ENCODE measurements at places on chromosomes 12 and 14. TPM values are rescaled to one million over a fixed set of nuclear protein-coding genes. Genes with fewer than 3 reads are reported as not detected.

DNA sequence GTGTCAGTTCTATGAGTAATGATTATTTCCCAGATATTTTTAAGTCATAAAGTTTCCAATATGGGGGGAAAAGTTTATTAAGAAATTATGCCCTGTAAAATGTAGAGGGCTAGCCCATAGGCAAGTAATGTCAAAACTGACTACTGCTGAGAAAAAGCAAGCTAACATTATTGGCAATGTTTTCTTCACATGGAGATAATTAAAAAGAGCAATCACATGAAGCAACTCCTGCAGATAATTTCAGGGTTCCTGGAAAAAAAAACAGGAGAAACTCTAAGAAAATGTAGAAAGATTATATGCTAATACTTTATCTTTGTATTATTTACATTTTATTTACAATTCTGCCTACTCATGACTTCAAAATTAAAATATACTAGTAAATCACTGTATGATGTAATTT is 39.8 kb downstream of the PPP1R12A start:
- DNase-seq: no peak

ASB2 gene
- polyA plus RNA-seq: 1.6 TPM

DNA sequence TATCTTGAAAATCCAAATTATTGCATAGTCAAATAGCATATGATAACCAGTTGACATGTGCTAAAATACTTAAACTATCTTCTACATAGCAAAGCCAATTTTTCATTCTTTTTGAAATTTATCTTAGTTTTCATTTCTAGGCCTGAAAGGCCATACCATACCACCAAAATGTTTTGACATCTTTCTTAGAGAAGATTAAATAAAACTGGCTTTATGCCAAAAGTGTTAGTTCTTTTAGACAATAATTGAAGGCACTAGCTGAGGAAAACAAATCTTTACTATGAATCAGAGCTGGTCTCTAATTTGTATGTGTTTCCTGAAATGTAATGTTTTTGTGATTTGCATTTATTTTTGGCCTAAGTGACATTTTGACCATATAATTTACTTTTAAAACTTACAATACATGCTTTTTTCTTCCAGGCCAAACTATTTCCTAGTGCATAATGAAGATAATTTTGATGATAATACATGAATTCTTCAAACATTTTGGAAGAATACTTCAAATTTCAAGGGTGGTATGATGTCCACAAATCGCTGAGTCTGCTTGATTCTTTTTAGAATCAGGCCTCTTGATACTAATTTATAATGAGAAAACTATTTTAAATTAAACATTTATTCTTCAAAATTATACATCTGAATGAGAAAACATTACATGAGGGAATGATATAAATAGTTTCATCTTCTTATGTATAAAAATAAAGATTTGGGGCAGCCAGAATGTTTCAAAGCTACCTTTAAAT is 6.5 kb upstream of the KCNMB4 start:
- no peak for DNase-seq

- no peak for DNase-seq
Observed at GRCh38 chr12:126182619-126183236, 1117.5 kb downstream of the AACS start.

GRCh38 chr12:15679151-15679550 is 110.0 kb downstream of the EPS8 start:
- DNase-seq: no peak

GRCh38 chr12:25347716-25348592 is 97.2 kb upstream of the KRAS start:
- no peak for DNase-seq

DNA sequence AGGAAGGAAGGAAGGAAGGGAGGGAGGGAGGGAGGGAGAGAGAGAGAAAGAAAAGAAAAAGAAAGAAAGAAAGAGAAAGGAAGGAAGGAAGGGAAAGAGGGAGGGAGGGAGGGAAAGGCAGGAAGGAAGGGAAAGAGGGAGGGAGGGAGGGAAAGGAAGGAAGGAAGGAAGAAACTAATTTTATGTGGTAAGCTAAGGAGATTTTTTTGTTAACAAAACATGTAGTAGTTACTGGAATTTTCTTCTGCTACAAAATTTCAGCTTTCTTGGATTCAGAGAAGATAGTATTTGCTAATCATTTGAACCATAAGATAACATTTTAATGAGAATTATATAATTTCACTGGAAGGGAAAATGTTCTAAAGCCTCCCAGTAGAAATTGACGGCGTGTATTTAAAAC is 437.8 kb upstream of the DCN start:
- no peak for DNase-seq

P2RX2 gene
- not detected for polyA plus RNA-seq

GRCh38 chr14:68598621-68599447 is 194.0 kb downstream of the ZFP36L1 start:
- DNase-seq: peak; percentile 86

DNA sequence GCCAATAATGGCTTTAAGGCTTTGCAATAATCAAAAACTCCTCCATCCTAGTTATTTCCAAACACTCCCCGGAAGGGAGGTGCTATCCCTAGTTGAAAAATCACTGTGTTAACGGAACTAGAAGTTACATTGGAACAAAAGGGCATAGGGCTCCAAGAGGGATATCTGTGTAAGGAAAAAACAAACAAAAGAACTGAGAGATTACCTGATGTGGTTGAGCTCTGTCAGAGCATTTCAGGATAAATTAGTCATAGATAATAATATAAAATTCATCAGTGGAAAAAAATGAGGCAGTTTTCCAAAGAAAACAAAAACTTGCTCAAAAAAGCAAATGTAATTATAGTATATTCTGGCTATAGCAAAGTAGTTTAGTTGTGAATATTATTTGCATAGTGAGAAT is 27.4 kb upstream of the PAPLN start:
- no peak for DNase-seq

DNA sequence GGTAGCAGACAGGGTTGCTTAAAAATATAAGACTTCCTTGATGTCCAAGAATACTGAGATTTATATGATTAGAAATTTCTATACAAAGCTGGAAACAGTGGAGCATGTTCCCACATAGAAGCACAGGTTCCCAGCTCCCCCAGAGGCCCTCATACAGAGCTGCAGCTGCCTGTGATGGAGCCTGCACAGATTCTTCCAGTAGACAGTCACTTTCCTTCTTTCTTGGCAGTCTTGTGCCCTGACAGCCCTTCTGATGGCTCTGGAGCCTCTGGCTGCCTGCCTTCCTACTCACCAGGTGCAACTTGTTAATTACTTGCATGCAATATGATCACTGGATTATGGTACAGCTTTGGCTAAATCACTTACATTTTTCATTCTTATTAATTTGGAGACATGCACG is 44.4 kb downstream of the BICD1 start:
- DNase-seq: no peak

EML5 gene
- 3.0 TPM for polyA plus RNA-seq

DNA sequence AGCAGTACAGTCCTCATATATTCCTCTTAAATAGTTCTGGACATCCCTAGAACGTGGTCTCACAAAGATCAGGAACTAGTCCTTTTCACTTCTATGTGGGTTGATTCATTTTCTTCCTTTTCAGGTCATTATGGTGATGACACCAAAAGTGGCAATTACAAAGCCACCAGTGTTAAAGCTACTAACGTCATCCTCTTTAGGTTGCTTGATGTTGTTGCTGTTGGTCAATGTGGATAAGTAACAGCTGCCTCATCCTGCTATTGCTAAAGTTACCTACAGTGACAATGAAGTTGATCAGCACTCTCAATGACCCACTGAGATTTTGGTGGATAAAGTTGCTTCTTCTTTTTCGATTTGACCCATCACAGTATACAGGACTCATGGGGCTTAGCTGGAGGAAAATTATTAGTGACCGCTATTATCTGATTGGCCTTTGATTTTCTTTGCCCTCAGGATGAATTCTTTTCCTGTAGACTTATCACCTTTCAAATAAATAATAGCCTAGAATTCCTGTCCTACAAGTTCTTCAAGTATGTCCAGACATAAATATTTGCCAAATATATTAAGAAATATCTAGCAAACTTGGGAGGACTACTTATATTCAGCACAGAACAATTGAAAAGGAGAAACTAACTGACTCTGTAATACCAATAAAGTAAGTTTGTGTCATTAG is 54.0 kb upstream of the ATP2B1 start:
- no peak for DNase-seq

ARMH4 gene
- 6.4 TPM for polyA plus RNA-seq

GRCh38 chr12:117875744-117876435 is 92.9 kb downstream of the KSR2 start:
- no peak for DNase-seq

SERPINA12 gene
- not detected for polyA plus RNA-seq

ST8SIA1 gene
- 0.26 TPM for polyA plus RNA-seq

GRCh38 chr14:71331403-71331802 is 424.1 kb downstream of the PCNX1 start:
- DNase-seq: no peak

- no peak for DNase-seq
Observed at GRCh38 chr12:98772818-98773217, 127.7 kb downstream of the APAF1 start.

DNA sequence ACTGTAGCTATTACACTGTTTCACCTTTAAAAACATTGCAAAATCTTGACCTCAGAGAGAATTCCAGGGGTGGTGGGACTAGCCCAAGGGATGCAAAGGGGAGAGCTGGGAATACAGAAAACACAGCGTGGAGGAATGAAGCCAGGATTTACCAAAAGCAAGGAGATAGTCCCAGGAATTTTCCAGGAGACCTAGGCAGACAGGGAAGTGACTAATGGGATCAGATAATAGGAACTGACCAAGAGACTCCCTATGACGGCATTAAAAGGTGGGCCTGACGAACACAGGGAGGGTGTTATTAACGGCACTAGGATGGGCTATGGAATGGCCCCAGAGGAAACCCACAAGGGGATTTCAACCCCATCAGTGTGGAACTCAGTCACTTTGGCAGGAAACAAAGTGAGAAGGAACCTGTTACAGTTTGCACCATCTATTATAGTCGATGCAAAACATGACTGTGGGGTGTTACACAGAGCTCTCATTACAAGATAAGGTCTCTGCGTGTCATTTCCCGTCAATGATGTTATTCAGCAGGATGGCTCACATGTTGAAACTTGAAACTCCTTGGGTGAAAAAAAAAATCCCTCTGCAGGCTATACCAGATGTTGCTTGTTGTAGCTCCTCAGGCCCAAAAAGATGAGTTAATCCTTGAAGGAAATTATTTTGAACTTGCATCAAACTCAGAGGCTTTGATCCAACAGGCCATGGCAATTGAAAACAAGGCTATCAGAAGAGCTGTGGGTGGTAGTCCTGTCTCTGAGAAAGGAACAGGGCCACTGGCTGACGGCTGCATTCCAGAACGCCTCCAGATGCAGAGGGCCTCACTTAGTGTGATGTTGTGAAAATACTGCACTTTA is 58.7 kb downstream of the DRAM1 start:
- DNase-seq: peak; percentile 93

- DNase-seq: no peak
Observed at GRCh38 chr14:78746086-78746595, 576.0 kb downstream of the NRXN3 start.

GRCh38 chr12:62537551-62537950 is 70.9 kb downstream of the MON2 start:
- DNase-seq: peak; percentile 20

GRCh38 chr12:50024805-50025186 is 498 bp downstream of the RACGAP1 start:
- DNase-seq: no peak

- no peak for DNase-seq
Observed at GRCh38 chr12:45833401-45833800, 103.9 kb downstream of the ARID2 start.

GRCh38 chr14:19729359-19729758 is 14.0 kb upstream of the OR4Q3 start:
- DNase-seq: no peak

CLEC1B gene
- not detected for polyA plus RNA-seq

- no peak for DNase-seq
Observed at GRCh38 chr14:63432228-63432627, 110.9 kb downstream of the PPP2R5E start.

DNA sequence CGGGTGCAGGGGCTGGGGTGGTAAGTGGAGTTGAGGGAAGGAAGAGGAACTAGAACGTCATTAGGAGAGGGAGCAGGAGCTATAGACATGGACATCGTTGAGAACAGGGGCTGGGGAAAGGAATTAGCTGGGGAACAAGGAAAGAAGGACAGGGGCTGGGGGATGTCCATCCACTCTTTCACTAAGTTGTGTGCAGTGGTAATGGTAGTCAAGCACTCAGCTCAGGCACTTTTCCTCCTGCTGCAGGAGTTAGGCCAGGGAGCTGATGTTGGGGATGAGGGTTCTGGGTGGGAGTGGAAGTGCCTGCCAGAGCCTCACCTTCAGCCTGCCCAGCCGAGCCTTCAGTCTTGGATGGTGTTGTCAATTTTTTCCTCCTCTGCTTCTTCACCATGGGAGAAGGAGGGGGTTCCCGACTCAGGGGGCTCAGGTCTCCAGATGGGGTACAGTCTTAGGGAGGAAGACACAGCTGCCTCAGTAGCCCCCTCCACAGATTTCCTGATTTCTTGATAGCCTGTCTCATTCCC is 9.2 kb downstream of the AGAP2 start:
- DNase-seq: no peak

GRCh38 chr12:25372002-25372401 is 121.3 kb upstream of the KRAS start:
- no peak for DNase-seq

- peak; percentile 6 for DNase-seq
Observed at GRCh38 chr12:442235-442884, 17.4 kb upstream of the B4GALNT3 start.

DNA sequence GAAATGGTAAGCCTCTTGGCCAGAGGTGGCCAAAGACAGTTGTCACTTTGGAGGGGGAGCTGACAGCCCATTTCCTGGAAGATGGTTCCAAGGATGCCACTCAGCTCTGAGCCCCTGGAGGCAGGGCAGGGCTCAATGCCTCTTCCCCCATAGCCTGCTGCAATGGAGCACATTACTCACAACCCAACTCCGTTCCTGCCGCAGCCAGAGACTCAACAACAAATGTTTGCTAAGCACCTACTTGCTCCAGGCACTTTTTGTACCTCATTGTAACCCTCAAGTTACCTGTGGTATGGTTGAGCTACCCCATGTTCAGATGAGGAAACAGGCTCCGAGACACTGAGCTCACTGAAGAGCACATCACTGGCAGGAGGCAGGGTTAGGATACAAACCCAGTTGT is 19.5 kb downstream of the IRF2BPL start:
- DNase-seq: no peak

DNA sequence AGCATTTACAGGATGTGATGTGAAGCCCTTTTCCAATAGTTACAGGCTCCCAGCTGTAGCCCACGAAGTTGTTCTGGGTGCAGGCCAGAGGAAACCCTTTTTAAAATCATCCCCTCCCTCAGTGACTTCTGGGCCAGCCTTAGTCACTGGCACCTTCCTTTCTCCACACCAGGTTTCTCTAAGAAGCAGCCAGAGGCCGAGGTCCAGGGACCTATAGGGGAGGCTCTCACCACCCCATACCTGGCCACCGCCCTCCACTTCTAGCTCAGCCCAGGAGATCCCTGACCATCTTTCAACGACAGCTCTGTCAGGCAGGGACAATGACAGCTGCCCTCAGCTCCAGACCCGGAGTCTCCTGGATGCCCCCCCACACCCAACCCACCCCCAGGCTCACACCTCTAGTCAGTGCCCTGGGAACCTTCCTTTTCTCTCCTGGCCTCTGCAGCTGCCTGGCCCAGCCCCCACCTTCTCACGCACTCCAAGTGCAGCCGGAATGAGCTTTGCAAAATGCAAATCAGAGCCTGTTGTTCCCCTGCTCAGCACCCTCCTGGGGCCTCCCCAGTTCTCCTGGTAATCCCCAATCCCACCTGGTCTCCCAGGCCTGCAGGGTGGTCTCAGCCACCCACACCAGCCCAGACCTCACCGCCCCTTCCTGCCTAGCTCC is 46.7 kb downstream of the TESC start:
- DNase-seq: no peak
